ENCODE measurements at places on chromosomes 7 and 10.

DNA sequence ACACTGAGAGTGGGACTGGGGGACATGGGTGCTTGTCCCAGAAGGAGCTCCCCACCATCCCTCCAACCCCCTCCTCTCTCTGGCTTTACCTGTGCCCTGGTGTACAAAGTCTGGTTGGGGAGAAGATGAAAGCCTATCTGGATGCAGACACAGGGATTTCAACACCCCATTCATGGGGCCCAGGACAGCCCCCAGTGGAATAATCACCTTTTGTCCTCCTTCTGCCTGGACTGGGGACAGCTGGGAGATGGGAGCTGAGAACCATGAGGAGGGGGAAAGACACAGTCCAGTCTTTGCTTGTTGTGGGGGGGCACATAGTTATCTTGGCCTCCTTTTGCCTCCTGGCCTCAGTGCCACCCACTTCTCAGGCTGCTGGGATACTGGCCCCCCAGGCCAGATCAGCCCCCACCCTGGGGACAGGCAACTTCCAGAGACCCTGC is 1.4 kb downstream of the SSC4D start:
- DNase-seq, result no peak

GRCh38 chr10:94916423-94916822 is 22.0 kb upstream of the CYP2C9 start:
- no peak for DNase-seq

- peak; percentile 82 for DNase-seq
Measured at GRCh38 chr7:99235925-99236324, 28.0 kb upstream of the KPNA7 start.

DNA sequence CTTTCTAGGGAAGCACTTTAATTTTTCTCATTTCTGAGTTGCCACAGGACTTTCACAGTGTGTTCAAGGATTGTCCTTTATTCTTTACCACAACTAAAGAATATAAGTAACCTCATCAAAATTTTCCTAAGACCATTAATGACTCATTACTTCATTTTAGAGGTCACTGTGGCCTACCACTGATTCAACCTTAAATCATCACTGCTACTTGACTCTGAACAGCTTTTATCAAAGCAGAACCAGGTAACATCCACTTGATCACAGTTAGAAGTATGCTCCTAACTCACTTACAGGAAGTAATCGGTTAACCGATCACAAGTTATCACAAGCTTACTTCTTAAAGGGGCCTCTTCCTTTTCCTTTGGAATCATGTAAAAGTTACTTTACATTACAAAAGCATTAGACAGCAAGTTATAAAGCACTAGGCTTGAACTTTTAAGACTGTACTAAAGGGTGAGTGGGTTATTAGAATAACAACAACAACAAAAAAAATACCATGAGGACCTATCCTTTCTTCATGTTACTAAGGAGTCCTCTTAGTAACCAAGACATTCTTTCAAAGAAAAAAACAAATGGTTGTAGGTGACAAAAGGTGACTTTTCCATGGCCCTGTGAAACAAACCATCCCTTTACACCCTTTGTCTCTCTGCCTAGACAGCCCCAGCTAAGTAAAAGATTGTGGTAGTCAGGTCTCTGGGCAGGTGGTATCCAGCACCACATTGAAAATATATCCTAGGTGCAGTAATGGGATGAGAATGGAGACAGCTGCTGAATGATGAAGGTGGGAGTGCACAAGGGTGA is 40.0 kb upstream of the PDK4 start:
- peak; percentile 78 for DNase-seq
